ENCODE measurements at places on chromosomes 6 and 20. TPM values are rescaled to one million over a fixed set of nuclear protein-coding genes. Genes with fewer than 3 reads are reported as not detected.
A peak's percentile ranks its signal among the peaks of the same experiment; 100 is the strongest.

The REPS1 gene
- total RNA-seq = 36.5 TPM

The UNC5CL gene
- not detected for total RNA-seq

The MCCD1 gene
- total RNA-seq = not detected

The EBF4 gene
- total RNA-seq = 69.5 TPM

The HLA-F gene
- total RNA-seq = 14.2 TPM

GRCh38 chr20:25225642-25226432, 22.0 kb upstream of the PYGB start:
- peak; percentile 8 for DNase-seq

DNA sequence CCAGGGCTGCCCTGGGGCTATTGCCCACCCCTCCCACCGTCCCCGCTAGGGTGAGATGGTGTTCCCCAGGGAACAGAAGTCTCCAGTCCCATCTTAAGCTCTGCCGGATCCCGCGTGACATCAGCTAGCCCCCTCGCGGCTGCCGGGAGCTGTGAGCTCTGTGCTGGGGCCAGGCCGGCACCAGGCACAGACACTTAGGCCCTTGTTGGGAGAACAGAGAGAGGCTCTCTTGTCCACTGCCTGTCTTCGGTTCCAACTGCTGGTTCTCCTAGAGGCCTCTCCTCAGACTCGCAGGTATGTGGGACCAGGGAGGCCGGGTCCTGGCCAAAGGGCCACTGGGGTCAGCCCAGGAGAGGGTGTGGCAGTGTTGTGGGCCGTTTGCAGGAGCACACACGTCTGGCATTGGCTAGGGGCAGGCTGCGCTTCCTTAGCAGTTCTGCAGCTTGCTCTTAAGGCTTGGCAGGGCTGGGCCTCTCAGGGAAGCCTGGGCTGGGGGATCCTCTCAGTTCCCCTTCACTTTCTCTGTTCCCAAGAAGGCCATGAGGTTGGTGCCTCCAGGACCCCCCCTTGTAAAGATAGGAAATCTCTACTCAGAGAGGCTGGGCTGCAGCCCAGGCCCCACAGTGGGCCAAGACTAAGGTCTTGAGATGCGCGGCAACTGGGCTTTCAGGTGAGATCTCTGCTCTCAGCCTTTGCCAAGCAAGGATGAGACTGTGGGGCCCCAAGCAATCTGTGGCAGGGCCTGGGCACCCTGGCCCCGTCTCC, 6.3 kb downstream of the SGK2 start:
- DNase-seq = no peak

GRCh38 chr6:108831104-108831503, 17.1 kb upstream of the ARMC2 start:
- DNase-seq = no peak

GRCh38 chr6:33782561-33782960, 6.4 kb downstream of the LEMD2 start:
- no peak for DNase-seq

Data from uterus (tissue), 4 donors.